Fibroblast of lung (primary cell): ENCODE measurements at places on chromosomes 5 and 9. TPM values are rescaled to one million over a fixed set of nuclear protein-coding genes. Genes with fewer than 3 reads are reported as not detected.

CTXN3 gene
- total RNA-seq = not detected in 2 replicates

GRCh38 chr5:98510143-98510985, 263.1 kb upstream of the RGMB start:
- peak; percentile 10 for DNase-seq

- DNase-seq = no peak
These were observed 8.0 kb downstream of the GAPT start for GRCh38 chr5:58499231-58499630.

DNA sequence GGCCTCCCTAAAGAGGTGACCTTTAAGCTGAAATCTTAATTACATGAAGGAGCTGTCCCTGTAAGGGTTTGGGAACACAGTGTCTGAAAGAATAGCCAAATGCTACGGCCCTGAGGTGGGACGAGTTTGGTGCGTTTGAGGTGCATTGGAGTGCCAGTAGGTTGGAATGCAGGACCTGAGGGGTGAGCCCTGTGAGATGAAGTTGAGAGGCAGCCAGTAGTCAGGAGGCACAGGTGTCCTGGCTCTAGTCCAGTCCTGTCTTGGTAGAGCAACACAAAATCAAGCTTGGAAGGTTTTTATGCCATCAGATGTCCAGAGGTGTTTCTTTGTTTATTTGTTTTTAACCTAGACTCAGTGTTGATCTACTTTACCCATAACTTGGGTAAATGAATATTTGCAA, 108.5 kb downstream of the ARHGAP26 start:
- DNase-seq = no peak

PCDHB8 gene
- 0.26 and 1.3 TPM in 2 replicates for total RNA-seq

CKMT2 gene
- total RNA-seq = 8.0 and 19.3 TPM in 2 replicates

DNA sequence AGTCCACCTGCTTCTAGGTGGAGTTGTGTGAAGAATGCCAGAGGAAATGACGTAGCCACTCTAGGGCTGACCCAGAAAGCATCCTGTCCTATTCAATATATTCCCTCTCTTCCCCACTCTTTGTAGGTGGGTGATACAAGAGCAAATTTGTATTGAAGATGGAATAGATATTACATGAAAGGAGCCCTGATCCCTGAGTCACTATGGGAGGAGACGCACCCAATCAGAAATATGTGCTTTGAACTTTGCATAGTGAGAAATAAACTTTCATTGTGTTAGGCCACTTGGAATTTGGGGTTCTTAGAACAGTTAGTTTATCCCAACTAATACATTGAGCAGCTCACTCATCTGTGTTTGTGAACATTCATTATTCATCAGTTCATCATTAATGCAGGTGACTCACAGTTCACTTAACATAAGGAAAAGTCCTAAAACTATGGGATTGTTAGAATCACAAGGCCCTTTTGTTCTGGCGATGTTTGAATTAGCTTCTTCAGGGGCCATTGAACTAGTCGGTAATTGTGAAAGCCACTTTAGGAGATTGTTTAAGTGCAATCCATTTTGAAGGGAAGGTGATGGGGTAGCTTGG, 26.9 kb upstream of the NTRK2 start:
- DNase-seq = no peak

DNA sequence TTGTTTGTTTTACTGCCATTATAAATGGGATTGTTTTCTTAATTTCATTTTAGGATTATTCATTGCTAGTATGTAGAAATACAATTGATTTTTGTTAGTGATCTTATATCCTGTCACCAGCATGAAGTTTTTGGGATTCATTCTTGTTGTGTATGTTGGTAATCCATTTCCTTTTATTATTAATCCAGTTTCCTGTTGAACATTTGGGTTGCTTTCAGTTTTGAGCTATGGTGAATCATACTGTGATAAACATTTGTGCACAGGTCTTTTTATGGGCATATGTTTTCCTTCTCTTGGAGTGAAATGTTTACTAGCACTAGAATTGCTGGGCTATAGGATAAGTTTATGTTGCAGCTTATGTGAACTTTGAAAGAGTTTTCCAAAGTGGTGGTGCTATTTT, 69.6 kb downstream of the MAN2A1 start:
- DNase-seq = peak; percentile 60

GRCh38 chr5:53956632-53957031, 353.7 kb downstream of the ARL15 start:
- no peak for DNase-seq

DNA sequence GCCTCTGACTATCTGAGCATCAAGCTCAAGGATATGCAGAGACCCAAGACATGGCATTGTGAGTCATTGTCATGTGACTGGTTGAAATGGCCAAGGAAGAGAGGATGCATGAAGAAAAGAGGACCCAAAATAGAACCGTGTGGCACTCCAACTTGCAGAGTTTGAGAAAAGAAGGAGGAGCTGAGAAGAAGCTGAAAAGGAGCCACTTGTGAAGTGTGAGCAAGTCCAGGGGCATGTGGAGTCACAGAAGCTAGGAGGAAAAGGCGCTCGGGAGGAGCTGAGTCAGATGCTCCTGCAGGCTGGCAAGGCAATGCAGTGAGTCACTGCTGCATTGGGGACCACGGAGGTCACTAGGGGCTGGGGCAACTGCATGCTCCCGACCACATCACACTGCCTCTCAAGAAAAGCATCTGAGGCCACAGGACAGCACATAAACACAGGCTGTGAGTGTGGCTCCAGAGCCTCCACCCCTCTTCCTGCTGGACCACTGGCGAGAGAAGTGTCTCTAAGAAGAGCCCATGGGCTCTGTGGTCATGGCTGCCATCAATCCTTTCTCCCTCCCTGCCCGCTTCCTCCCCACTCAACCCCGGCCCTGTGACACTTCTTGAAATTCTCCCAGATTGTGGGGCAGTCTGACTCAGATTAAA, 197.6 kb downstream of the DRD1 start:
- DNase-seq = peak; percentile 96

- DNase-seq = peak; percentile 25
These were observed 1.1 kb upstream of the SMC2 start for GRCh38 chr9:104092875-104093600.

DNA sequence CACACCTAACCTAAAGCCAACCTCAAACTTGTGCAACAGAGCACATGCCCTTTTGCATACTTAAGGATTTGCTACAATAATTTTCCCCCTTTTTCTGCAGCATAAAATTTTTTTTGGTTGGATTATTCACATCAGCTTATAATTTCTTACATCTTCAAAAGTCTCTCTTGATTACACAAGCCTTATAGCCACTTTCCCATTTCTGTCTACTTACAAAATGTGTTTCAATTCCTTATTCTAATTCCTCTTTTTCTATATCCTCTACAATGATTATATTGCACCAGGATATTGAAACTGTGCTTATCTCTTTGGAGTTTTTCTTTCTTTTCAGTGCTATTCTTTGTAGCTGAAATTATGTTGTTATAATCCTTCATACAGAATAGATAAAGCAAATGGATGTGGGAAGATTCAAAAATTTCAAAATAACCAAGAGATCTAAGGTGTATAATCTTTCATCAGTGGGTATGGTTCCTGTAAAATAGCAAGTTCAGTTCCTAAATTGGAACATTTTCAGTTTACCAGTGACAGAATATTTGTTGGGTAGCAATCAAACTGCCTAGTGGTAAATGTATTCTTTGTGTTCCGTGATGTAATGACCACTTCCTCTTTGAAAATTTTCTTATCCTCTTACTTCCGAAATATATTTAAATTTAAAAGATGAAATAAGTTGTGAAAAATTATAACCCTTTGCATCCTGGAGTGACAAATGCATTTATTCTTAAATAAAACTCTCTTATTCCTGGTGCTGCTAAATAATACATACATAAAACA, 386.8 kb upstream of the CHD1 start:
- DNase-seq = no peak

GRCh38 chr9:24986331-24986730, 440.6 kb upstream of the IZUMO3 start:
- DNase-seq = no peak

DNA sequence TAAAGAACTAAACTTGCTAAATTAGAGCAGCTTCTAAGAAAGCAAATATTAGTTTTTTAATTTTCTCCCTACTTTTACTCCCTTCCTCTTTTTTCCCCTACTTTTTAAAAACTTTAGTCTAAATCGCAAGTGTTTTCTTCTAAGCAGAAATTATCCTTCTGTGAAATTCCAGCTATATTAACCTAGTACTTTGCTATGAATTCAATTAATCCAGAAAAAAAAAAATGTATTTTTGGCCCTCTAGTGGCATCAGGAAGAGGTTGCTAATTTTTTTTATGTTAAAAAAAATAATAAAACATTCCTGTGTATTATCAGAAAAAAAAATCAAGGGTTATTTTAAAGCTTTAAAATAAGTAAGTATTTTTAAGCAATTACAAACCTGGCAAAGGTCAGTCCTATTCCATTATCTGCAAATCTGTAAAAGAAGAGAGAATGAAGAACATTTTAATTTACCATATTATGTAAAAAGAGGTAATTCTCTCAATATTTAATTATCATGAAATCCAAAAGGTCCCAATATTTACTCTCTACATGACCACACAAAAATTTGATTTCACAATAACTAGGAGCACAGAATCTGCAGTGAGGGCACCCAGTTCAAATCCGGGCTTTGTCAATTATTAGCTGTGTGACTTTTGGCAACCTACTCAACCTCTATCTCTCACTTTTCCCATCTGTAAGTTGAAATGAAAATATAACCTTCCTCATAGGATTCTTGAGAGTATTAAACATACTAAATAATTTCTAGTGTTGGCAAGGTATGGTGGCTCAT, 52.0 kb downstream of the CEMIP2 start:
- DNase-seq = peak; percentile 52

PDE4D gene
- total RNA-seq = 7.2 and 8.3 TPM in 2 replicates

- peak; percentile 2 for DNase-seq
These were observed 52.1 kb upstream of the EQTN start for GRCh38 chr9:27348785-27349697.

- DNase-seq = peak; percentile 2
These were observed 51.1 kb downstream of the STARD4 start for GRCh38 chr5:111461255-111461671.

GRCh38 chr9:111005746-111006470, 32.4 kb downstream of the LPAR1 start:
- DNase-seq = peak; percentile 68

DNA sequence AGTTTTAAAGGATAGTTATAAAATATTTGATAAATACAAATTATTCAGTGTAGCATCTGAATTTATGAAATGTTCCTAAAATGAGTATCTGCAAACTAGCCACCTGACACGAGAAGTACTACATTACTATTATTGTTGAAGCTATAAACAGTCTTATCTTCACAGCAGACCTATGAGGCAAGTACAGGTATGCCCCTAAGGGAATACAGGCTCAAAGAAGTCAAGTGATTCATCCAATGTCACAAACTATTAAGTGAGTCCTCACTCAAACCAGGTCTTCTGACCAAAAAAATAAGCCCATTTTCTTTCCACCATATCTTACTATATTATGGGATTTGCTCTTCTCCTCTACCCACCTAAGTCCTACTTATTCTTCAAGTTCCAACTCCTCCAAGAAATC, 28.7 kb downstream of the STRBP start:
- no peak for DNase-seq

GRCh38 chr5:94705427-94705826, 87.0 kb downstream of the SLF1 start:
- DNase-seq = peak; percentile 14

FAM53C gene
- total RNA-seq = 36.0 and 44.9 TPM in 2 replicates

ADGRV1 gene
- under 0.01 and 0.17 TPM in 2 replicates for total RNA-seq

- DNase-seq = peak; percentile 46
These were observed 286.7 kb upstream of the IL12B start for GRCh38 chr5:159616952-159617351.

- no peak for DNase-seq
These were observed 357 bp downstream of the PTGDS start for GRCh38 chr9:136977649-136978072.

DNA sequence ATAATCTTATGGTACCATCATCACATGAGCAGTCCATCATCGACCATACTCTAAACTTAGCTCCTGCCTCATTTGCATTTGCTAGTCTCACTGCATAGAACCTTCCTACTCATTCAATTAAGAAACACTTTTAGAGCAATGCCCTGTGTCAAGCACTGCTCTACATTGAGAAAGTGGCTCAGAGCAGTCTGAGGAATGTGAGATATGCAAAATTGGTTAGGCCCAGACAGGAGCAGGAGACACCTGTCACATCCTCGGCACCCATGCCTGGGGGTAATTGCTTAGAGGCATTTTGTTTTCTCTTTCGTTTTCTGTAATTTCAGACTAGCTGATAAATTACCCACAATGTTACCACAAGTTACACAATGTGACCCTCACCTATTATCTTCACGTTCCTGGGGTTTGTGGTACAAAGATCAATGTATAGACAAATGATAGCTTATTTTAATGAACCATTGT, 4.9 kb upstream of the RARS1 start:
- DNase-seq = no peak

DNA sequence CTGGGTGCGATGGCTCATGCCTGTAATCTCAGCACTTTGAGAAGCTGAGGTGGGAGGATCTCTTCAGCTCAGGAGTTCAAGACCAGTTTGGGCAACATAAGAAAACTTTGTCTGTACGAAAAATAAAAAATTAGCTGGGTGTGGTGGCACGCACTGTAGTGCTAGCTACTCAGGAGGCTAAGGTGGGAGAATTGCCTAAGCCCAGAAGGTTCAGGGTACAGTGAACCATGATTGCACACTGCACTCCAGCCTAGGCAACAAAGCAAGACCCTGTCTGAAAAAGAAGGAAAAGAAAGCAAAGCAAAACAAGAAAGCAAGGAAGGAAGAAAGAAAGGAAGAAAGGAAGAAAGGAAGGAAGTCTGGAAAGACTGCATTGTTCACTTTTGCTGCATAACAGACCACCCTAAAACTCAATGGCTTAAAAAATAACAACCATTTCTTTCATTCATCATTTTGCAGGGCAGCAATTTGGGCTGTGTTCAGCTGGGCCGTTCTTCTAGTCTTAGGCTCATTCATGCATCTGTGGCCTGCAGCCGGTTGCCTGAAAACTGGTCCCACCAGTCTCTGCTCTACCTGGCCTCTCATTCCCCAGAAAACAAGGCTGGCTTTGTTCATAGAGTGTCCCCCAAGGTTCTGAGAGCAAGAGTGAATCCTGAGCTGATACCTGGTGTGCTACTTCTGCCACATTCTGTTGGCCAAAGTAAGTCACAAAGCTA, 82.4 kb upstream of the MIER3 start:
- no peak for DNase-seq

GRCh38 chr5:33444542-33444941, 3.8 kb downstream of the TARS1 start:
- DNase-seq = no peak

DNA sequence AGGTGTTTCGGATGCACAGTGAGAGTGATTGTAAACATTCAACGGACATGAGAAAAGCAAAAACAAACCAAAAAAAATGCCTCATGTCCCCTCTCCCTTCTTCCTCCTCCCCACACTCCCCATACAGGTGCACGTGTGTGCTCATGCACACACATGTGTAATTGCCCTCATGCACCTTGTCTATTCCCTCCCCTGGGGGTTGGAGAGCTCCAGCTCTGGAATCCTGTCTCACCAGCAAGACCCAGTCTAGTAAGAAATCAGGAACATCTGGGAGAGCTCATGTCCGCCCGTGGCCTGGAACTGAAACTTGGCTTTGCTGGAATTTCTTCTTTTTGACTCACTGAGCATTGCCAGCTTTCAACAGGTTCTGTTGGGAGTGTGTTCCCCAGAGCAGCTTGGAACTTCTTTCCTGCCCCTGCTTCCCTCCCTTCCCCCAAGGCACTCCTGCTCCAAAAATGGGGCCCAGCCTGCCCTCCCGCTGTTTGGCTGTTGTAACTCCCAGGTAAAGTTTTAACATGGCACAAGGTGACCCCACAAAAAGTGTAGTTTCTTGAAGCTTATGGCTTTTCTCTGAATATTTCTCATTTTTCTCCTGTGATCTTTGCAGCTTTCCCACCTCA, 190.1 kb downstream of the NR3C1 start:
- peak; percentile 66 for DNase-seq

FOXI1 gene
- total RNA-seq = not detected in 2 replicates

GRCh38 chr5:4785971-4786370, 354.2 kb upstream of the ADAMTS16 start:
- DNase-seq = no peak
